ENCODE measurements at places on chromosomes 2 and 18.

DNA sequence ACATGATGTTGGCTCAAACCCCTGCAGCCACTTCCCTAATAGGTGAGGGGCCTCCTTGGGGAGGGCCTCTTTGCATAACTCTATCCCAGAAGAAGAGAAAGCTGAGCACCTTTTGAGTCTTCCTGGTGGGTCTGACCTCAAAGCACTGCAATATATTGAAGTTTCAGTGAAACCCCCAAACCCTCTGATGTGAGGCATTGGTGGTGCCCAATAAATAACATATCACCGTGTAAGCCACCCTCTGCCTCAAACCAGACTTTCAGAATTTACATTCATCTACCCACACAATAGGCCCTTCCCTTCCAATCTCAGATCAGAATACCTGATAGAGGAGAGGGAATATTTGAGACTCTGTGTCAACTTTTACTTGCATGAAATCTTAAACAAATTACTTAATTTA lies 142.8 kb upstream of the STK17B start:
- no peak for DNase-seq

DNA sequence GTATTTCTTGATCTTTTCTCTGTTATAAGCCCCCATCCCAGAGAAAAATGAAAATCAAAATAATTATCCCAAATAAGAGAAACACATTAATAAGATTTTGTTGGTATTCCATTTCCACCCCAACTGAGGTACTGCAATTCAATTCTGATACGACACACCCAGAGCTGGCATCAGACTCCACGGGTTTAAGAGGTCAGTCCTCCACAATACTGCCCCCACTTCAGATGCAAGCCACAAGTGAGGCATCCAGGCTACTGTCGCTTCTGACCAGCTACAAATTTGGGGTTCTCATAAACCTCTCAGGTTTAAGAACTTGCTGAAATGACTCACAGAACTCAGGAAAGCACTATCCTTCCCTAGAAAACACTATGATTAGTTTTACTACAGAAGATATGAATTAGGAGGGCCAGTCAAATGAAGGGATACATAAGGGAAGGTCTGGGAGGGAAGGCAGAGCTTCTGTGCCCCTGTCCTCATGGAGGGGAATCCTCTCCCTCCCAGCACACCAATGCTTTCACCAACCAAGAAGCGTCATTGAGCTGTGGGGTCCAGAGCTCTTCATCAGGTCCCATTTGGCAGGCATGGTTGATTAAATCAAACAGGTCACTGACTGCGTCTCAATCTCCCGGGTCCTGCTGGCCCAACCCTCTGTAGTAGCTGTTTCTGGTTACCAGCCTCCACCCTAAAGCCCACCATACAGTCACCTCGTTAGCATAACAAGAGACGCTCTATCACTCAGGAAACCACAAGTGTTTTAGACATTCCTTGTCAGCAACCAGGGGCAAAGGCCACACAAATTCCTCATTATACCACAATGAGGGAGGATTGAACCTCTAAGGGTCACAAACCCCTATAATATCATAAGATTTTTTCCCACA lies 46.2 kb downstream of the IWS1 start:
- DNase-seq: no peak

DNA sequence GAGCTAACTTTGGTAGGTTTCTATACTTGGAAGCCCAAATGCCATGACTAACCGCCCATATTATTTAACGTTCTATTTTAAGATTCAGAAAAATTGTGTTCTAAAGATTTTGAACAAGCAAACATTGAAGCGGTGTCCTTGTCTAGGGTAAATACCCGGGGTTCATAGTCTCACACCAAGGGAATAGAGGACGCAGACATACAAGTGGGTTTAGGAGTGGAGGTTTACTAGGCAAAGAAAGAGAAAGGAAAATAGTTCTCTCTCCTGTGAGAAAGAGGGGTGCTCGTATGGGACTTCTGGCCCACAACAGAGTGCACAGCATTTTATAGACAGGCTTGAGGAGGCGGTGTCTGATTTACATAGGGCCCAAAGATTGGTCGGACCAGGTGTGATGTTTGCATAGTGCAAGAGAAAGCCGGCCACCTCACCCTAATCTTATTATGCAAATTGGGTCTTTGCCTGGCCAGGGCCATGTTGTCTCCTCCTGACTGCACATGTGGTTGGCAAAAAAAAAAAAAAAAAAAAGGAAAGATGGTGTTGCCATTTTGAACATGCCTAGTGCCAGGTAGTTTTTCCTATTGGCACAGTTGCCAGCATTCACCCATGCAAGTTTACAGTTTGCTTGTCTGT lies 1062.6 kb downstream of the LRP1B start:
- no peak for DNase-seq

- DNase-seq: peak; percentile 11
Measured at GRCh38 chr18:79924814-79925731, 26.4 kb downstream of the SLC66A2 start.

DNA sequence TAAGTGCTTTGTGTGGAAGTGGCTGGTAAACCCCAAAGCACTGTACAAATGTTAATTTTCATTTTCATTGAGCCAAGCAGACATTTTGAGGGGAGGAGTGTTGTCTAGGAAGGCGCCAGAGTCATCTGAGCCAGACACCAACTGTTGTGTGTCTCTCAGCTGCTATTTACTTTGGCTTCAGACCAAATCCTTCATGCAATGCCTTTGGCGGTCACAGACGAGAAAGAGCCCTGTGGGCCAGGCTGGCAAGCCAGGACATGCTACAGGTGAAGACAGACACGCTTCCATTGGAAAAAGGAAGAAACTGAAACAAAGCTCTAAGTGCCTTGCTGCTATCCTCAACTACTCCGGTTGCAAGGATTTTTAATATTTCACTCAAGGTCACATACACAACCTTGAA lies 115.4 kb upstream of the CDC42EP3 start:
- DNase-seq: no peak

DNA sequence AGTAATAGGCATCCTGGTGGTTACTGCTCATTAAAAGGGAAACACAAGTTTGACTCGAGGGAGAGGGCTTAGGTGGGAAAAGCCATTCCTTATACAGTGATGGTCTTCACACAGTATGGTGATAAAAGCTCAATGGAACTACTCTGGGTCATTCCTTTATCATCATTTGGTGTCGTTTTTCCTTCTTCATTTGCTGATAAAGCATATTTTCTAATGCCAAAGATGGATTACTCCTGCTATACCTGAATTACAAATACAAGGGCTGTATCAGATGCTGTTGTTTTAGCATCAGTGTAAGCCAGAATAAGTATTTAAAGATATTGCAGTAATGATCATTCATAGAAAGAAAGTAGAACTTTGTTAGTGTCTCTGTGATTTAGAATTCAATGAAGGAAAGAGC lies 563.7 kb downstream of the PLCL1 start:
- no peak for DNase-seq

GRCh38 chr2:14516844-14517243 lies 115.7 kb upstream of the LRATD1 start:
- DNase-seq: no peak

DNA sequence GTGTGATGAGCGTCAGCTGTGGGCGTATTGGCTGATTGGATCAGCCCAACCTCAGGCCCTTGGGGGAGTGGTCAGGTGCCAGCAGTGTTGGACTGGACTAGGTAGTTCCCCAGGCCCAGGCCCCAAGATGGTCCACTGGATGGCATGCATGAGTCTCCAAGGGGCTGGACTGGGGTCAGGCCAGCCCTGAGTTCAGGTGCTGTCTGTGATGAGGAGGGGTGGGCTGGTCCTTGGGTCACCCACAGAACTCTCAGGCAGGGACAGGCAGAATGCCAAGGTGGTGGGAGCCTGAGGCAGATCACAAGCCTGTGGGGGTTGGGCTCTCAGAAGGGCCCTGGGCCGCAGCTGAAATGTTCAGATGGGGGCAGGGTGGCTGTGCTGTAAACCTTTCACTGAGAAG lies 59.5 kb upstream of the THUMPD2 start:
- DNase-seq: no peak

DNA sequence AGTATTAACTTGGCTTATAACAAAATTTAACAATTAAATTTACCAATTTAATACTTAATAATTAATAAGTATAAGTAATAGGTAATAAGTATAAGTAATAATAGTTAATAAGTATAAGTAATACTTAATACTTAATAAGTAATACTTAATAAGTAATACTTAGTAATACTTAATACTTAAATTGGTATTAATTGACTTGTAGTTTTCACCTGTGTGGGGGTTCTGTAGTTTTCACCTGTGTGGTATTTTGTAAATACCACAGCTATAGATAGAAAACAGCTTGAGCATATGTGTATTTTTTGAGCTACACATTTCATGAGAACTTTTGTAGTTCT lies 55.4 kb downstream of the MAPRE2 start:
- DNase-seq: no peak
